Memory B cell (primary cell): ENCODE measurements at places on chromosomes 4 and X.

DNA sequence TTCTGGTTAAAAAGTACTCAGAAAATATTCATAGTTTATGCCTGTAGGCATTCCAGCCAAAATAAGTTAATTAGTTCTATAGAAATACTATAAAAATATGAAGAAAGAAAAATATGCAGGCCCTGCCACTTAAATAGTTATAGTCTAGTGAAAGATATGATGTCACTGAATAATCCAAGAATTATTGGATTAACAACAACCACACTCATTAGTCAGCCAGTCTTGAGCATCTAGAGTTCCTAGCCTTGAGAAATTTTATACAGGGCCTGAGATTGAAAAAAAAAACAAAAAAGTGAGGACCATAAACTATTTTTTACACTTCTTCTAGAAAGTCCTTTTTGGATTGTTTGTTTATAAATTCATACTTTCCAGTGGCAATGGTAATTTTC lies 823.0 kb downstream of the FAT4 start:
- H3K27me3 ChIP-seq, result no peaks in the 10 kb centered on the region
- H3K36me3 ChIP-seq, result no peaks in the 10 kb centered on the region
- no peaks in the 10 kb centered on the region for H3K4me1 ChIP-seq
- DNase-seq, result no peak
- H3K27ac ChIP-seq, result no peak overlapping the region

DNA sequence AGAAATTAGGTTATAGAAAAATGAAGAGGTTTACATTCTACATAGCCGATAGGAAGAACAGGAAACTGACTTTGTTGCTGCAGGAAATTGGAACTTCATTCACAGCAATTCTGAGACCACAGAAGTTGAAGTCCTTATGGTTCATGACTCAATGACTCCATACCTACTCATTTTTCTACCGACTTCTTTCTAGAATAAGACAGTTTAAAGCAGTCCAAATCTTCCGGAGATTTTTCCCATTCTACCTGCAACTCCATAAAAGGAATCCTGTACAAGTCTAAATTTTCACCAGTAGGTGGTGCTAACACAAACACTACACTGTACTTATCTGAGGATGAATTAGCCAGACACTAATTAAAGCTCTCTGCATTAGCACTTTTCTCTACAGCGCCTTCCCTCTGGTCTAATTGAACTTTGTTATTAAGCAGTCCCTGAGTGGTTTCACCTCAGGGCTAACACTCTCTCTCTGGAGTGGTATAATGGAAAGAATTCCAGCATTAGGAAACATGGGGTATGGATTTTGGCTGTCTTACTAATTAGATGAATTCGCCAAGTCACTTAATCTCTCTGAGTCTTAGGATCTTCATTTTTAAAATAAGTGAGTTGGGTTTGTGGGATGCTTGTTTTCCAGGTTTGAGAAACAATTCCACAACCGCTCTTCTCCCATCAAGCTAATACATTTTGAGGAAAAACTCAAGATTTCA lies 167.9 kb downstream of the SMIM20 start:
- H3K27me3 ChIP-seq, result peaks cover 4% of the 10 kb centered on the region
- H3K27ac ChIP-seq, result peak overlapping the region; percentile 21
- H3K36me3 ChIP-seq, result no peaks in the 10 kb centered on the region
- H3K4me3 ChIP-seq, result no peak overlapping the region

DNA sequence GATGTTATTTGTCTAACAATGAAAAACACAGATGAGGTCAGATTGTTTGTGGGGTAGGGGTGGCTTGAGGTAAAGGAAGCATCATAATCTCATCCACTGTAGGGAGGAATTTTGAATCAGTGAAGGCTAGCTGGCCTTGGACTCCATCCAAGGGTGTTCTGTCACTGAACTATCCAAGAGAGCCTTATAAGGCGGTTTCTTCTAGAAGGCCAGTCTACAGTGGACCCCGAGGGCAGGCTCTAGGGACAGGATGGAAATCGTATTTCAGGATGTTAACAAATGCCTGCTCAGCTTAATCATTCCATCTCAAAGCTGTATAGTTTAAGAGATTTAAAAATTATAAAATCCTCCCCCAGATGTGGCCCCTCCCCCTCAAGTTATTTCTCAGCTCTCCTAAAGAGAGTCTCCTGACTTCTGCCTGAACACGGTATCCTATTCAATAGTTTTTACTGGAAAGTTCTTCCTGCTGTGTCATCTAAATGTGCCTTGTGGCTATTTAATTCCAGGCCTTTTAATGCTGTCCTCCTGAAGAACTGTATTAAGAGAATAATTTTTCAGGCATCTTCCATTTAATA lies 8.0 kb downstream of the IGFBP7 start:
- H3K4me1 ChIP-seq, result no peaks in the 10 kb centered on the region
- H3K4me3 ChIP-seq, result no peak overlapping the region
- H3K27me3 ChIP-seq, result peaks cover 10% of the 10 kb centered on the region
- no peaks in the 10 kb centered on the region for H3K36me3 ChIP-seq
- no peak for DNase-seq
- no peak overlapping the region for H3K27ac ChIP-seq

- DNase-seq, result no peak
- H3K36me3 ChIP-seq, result no peaks in the 10 kb centered on the region
- H3K27me3 ChIP-seq, result no peaks in the 10 kb centered on the region
- no peaks in the 10 kb centered on the region for H3K4me1 ChIP-seq
- no peak overlapping the region for H3K27ac ChIP-seq
- no peak overlapping the region for H3K4me3 ChIP-seq
Measured at GRCh38 chr4:130147641-130148040, 1051.7 kb downstream of the C4orf33 start.

- H3K4me3 ChIP-seq, result no peak overlapping the region
- peaks cover 43% of the 10 kb centered on the region for H3K36me3 ChIP-seq
- peaks cover 16% of the 10 kb centered on the region for H3K4me1 ChIP-seq
- H3K27me3 ChIP-seq, result no peaks in the 10 kb centered on the region
Measured at GRCh38 chrX:78119521-78120227, 15.6 kb downstream of the PGK1 start.

- no peak for DNase-seq
- peaks cover 29% of the 10 kb centered on the region for H3K4me1 ChIP-seq
- no peaks in the 10 kb centered on the region for H3K27me3 ChIP-seq
- H3K36me3 ChIP-seq, result no peaks in the 10 kb centered on the region
- H3K4me3 ChIP-seq, result no peak overlapping the region
Measured at GRCh38 chrX:45712067-45712466, 511.4 kb upstream of the DIPK2B start.

GRCh38 chr4:42676066-42676951 lies 19.4 kb upstream of the ATP8A1 start:
- H3K4me1 ChIP-seq, result peaks cover 7% of the 10 kb centered on the region
- no peak for DNase-seq
- no peak overlapping the region for H3K4me3 ChIP-seq
- H3K27ac ChIP-seq, result no peak overlapping the region

- DNase-seq, result no peak
- no peak overlapping the region for H3K27ac ChIP-seq
- H3K27me3 ChIP-seq, result peaks cover 9% of the 10 kb centered on the region
Measured at GRCh38 chr4:25953740-25954139, 39.7 kb downstream of the SMIM20 start.

GRCh38 chrX:69148946-69149345 lies 16.3 kb downstream of the PJA1 start:
- no peak overlapping the region for H3K4me3 ChIP-seq
- H3K27me3 ChIP-seq, result peaks cover 8% of the 10 kb centered on the region
- no peak for DNase-seq
- peaks cover 2% of the 10 kb centered on the region for H3K4me1 ChIP-seq
- H3K27ac ChIP-seq, result no peak overlapping the region
- H3K36me3 ChIP-seq, result no peaks in the 10 kb centered on the region

GRCh38 chrX:45668686-45669443 lies 468.2 kb upstream of the DIPK2B start:
- DNase-seq, result no peak
- no peak overlapping the region for H3K27ac ChIP-seq

DNA sequence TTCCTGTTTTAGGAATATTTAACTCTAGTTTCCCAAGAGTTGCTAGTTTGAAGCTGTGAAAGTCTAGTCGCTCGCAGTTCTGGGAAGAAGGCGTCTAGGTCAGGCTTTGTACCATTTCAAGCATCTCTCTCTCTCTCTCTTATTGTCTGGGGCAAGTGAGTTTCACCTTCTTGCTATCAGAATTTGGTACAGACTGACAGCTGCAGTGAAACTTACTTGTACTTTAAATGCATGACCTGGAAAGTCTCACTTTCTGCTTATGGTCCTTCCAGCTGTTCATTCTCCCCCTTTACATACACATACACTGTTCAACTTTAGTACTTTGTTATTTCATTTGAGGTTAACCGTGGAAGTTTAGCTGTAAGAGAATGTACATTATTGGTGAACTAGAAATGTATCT lies 4.4 kb downstream of the FRMPD4 start:
- H3K4me3 ChIP-seq, result no peak overlapping the region
- no peak for DNase-seq
- H3K27ac ChIP-seq, result no peak overlapping the region
- H3K4me1 ChIP-seq, result peaks cover 2% of the 10 kb centered on the region
- H3K36me3 ChIP-seq, result no peaks in the 10 kb centered on the region

- peak; percentile 27 for DNase-seq
- H3K27me3 ChIP-seq, result peaks cover 26% of the 10 kb centered on the region
- H3K4me1 ChIP-seq, result no peaks in the 10 kb centered on the region
- no peak overlapping the region for H3K4me3 ChIP-seq
- no peaks in the 10 kb centered on the region for H3K36me3 ChIP-seq
Measured at GRCh38 chr4:184168406-184169019, 49.2 kb downstream of the ENPP6 start.

GRCh38 chr4:101938836-101939235 lies 148.3 kb downstream of the BANK1 start:
- no peak overlapping the region for H3K4me3 ChIP-seq
- peaks cover 34% of the 10 kb centered on the region for H3K4me1 ChIP-seq
- no peaks in the 10 kb centered on the region for H3K27me3 ChIP-seq
- peak overlapping the region; percentile 63 for H3K27ac ChIP-seq

GRCh38 chr4:111905511-111905910 lies 239.7 kb upstream of the FAM241A start:
- no peaks in the 10 kb centered on the region for H3K27me3 ChIP-seq
- H3K36me3 ChIP-seq, result no peaks in the 10 kb centered on the region
- DNase-seq, result no peak
- no peak overlapping the region for H3K27ac ChIP-seq
- no peak overlapping the region for H3K4me3 ChIP-seq

GRCh38 chr4:1381181-1381621 lies 25.0 kb downstream of the NKX1-1 start:
- no peak for DNase-seq
- no peak overlapping the region for H3K4me3 ChIP-seq
- no peak overlapping the region for H3K27ac ChIP-seq

DNA sequence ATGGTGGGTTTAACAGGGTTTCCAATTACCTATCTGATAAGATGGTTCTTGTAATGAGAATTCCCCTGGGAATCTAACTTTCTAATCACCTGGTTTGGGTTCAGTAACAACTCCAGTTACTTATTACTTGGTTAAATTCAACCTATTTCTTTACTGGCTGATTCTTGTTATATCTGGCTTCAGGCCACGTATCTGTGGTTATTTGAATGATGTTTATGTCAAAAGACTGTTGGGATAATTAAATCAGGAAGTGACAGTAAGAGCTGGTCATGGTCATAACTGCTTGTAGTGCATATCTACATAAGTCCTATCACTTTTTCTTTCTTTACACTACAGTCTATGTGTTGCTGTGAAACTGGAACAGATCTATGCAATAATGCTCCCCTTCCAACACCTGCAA lies 108.1 kb downstream of the MID1 start:
- no peaks in the 10 kb centered on the region for H3K36me3 ChIP-seq
- peaks cover 5% of the 10 kb centered on the region for H3K27me3 ChIP-seq
- H3K27ac ChIP-seq, result no peak overlapping the region
- DNase-seq, result no peak
- H3K4me1 ChIP-seq, result peaks cover 2% of the 10 kb centered on the region

DNA sequence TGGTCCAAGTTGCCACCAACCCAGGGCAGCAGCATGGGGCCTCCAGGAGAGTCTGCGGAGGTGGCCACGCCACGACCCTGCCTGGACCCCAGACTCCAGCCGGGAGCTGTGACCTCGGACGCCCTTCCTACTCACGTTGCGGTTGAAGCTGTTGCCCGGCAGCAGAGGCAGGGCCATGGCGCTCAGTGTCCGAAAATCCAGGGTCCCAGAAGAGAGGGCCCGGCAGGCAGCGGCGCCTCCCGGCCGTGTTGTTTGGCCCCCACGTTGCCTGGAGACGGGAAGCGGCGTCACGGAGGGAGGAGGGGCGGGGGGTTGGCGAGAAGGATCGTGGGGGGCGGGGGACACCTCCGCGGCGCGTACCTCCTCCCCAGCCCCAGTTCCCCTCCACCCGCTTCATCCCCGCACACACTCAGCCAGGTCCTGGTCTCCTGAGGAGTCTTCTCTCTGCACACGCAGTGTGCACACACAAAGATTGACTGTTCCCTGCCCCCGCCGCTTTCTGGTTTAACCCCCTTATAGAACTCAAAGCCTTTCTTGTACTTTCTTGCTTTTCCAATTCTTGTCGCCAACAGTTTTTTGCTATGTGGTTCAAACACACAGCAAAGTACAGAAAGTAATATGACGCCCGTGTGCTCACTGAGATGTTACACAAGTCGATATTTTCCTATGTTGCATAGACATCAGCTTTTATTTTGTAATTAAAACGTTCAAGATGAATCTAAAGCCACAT lies at the start of gene EFHC2:
EFHC2 (minus strand) TSS at position 261 of the 730 bp plus-strand sequence; CDS start at position 177, 84 bp downstream.
- peak within 1 kb of the TSS; percentile 92 for H3K4me3 ChIP-seq
- H3K27ac ChIP-seq, result peak within 1 kb of the TSS; percentile 93
- no peaks in the 10 kb centered on the region for H3K36me3 ChIP-seq
- DNase-seq, result peak; percentile 35
- no peaks in the 10 kb centered on the region for H3K27me3 ChIP-seq

DNA sequence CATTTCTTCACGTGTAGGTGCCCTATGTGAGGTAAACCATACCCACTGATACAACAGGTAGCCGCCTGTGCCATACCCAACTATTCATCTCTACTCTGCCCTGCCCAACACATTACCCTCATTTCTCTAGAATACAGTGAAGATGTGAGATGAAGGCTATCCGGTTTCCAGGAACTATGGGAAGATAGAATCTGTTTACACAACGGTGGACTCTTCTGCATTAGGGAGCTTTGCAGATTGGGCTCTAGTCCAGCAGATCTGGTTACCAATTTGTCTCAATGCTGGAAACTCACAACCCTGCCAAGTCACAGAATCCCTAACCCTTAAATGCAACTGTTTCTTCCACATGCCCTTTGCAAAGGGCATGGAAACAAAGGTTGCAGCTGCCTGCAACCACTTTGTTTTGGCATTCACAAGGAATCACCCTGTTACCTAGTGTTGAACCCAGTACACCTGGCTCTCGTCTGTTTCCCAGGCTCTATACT lies 6.4 kb upstream of the SLAIN2 start:
- no peak overlapping the region for H3K4me3 ChIP-seq
- no peaks in the 10 kb centered on the region for H3K4me1 ChIP-seq
- DNase-seq, result no peak
- H3K36me3 ChIP-seq, result peaks cover 2% of the 10 kb centered on the region
- no peak overlapping the region for H3K27ac ChIP-seq
- peaks cover 3% of the 10 kb centered on the region for H3K27me3 ChIP-seq

GRCh38 chrX:16552546-16552945 lies 97.4 kb upstream of the S100G start:
- H3K4me1 ChIP-seq, result no peaks in the 10 kb centered on the region
- no peak overlapping the region for H3K4me3 ChIP-seq
- H3K27ac ChIP-seq, result no peak overlapping the region
- DNase-seq, result no peak
- no peaks in the 10 kb centered on the region for H3K27me3 ChIP-seq
